ENCODE measurements at places on chromosomes 5 and 9.

DNA sequence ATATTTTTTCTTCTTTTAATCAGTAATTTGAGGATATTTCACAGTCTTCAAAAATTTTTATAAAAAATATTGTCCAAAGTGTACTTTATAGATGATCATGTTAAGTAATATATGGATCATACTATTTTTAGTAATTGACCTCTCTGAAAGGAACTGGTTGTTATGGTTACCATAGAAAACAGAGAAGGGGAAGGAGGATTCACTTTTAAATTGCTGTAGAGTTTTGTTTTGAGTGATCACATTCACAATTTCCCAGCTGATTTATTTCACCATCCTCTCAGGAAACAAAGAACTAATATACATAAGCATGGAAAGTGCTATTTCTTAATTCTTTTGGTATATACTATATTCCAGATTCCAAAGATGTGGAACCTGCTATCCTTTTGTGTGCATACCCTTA is 56.5 kb upstream of the NREP start:
- DNase-seq, result no peak

GRCh38 chr9:107933097-107933496 is 443.5 kb upstream of the KLF4 start:
- no peak for DNase-seq

- no peak for DNase-seq
These were observed 386.1 kb upstream of the MPDZ start for GRCh38 chr9:13665418-13666066.

DNA sequence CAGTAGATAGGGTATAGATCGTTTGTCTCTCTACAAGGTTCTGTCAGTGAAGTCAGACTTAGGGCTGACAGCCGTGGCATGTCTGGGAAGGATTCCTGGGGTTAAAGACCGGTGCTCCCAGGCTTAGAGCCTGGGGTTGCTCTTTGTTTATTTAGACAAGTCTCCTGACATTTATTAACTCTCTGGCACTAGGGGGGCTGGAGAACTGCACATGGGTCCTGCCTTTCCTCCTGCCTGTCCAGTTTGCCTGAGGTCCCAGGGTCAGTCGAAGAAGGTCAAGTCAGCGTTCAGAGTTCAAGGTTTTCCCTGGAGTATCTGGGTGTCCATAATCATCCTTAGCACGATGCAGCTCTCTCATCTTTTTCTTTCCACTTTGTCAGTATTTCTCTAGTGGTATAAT is 5.6 kb downstream of the EGFLAM start:
- no peak for DNase-seq

- DNase-seq, result no peak
These were observed 831.1 kb downstream of the NR2F1-AS1 start for GRCh38 chr5:92749943-92750342.

DNA sequence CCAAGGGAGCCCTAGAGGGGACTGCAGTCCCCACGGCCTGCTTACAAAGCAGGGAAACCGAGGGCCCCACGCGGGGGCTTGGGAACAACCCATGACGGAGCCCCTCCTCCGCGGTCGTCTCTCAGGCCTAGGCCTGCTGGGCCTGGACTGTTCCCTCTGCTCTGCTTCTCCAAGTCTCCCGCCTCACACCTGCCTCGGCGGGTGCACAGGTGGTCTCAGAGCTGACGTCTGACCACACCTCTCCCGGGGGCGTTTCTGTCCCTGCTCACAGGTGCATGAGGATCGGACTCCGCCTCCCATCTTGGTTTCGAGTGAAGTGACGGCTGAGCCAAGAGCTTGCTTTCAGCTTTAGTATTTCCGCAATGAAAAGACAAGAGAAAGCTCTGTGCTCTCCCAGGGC is 72.1 kb downstream of the MRPL36 start:
- no peak for DNase-seq

DNA sequence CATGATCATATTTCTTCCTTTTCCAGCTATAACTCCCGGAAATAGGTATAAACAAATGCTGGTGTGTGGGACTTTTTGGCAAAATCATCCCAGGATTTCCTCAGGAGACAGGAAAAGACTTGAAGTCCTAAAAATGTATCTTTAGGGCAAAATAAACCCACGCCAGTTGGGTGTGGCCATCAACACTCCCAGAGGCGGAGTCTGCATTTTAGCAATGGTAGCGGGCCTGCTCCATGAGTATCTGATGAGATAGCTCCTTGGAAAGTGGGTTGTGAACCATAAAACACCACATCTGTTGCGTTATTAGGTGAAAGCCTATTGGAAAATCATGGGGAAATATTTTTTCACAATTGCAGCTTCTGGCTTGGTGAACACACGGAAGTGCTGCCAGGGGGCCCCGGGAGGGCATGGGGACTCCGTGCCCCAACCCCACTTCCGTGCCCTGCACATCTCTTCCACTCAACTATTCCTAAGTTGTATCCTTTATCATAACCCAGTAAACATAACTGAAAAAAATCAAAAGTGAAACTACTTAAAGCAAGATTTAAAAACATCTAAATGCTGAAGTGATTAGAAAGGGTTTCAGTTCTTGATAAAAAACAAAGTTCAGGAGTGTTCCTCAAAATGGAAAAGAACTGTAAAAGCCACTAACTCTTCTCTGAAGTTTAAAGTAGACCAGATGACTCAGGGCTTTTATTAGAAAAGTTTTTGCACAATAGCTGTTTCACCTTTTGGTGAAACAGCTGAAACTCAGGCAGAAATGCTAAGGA is 111.2 kb downstream of the LRRC70 start:
- no peak for DNase-seq

- no peak for DNase-seq
These were observed 292.7 kb downstream of the CWC27 start for GRCh38 chr5:65061250-65061973.

- DNase-seq, result no peak
These were observed 3.2 kb downstream of the SLC22A4 start for GRCh38 chr5:132297211-132297940.

DNA sequence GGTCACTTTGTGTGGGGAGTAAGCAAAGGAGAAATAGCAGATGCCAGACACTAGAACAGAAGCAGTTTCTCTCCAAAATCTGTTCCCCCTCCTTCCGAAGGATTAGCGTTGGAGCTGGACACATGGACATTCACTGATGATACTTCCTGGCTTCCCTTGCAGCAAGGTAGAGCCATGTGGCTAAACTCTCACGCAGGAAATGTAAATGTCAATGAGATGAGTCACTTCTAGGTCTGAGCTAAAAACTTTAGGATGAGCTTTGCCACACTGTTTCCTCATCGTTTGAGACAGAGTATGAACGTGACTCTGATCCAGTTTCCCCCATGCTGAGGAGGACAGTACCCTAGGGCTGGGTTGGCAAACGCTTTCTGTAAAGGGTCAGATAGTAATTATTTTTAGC is 5.1 kb downstream of the BHMT2 start:
- no peak for DNase-seq

DNA sequence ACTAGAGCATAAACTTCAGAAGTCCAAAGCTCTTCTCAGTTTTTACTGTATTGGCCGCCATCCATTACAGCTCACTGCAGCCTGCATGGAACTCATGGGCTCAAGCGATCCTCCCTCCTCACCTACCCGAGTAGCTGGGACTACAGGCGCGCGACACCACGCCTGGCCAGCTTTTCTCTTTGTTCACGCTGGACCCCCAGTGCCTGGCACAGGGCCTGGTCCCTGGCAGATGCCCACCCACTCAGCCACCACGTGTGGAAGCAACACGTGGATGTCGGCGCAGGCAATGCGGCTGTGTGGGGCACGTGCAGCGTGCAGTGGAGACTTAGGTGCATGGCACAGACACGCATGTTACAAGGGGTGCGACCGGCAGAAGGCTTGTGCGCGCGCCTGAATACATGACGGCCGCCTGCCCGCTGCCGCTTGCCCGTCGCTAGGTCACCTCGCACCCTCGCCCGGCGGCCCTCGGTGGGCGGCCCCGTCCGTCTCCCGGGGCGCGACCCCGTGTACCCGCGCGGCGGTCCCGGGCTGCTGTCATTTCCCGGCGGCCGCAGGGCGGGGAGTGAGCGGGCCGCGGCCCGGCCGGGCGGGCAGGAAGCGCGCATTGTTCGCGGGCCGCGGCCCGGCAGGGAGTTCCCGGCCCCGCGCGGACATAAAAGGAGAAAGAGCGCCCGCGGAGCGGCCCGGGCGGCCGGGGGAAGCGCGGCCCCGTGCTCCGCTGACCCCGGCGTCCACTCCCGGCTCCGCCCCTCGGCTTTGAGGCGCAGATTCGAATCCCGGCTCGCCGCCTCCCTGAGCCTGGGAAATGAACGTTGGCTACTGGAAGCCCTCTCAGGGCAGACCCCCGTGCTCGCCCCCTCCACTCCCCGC is 24.1 kb upstream of the PTGS1 start:
- DNase-seq, result no peak

DNA sequence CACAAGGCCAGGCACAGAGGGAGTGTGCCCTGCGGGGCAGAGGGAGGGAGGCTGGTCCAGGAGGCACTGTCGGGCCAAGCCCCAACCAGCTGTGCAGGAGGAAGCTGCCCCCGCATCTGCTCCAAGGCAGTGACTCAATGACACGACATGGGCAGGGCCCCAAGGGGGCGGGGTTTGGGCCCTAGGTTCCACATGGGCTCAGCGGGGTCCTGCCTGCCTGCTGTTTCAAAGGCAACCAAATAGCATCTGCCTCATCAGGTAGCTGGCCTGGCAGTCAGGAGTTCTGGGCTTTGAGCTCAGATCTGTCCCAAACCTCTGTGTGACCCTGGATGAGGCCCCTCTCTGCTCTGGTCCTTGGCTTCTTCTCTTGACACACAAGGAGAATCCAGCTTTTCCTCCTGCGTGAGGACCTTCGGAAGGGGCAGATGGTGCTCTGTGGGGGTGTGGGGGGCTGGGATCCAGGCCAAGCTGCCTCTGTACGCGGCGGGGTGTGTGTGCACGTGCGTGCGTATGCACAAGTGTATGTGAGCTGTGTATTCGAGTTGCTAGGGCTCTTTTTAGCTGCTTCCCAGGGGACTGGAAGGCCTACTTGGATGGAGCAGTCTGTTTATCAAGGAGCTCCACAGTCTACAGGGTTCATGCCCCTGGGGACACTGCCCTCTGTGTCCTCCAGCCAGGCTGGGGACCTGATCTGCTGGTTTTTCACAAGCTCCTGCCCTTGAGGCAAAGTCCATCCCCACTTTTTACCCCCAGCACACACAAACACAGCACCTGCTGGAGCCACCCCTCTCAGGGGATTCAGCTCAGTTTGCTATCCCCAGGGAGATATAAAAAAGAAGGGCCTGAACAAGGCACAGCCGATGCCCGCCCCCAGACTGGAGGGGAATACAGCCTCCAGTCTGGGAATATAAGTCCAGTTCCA is 138.9 kb downstream of the RGS3 start:
- no peak for DNase-seq

DNA sequence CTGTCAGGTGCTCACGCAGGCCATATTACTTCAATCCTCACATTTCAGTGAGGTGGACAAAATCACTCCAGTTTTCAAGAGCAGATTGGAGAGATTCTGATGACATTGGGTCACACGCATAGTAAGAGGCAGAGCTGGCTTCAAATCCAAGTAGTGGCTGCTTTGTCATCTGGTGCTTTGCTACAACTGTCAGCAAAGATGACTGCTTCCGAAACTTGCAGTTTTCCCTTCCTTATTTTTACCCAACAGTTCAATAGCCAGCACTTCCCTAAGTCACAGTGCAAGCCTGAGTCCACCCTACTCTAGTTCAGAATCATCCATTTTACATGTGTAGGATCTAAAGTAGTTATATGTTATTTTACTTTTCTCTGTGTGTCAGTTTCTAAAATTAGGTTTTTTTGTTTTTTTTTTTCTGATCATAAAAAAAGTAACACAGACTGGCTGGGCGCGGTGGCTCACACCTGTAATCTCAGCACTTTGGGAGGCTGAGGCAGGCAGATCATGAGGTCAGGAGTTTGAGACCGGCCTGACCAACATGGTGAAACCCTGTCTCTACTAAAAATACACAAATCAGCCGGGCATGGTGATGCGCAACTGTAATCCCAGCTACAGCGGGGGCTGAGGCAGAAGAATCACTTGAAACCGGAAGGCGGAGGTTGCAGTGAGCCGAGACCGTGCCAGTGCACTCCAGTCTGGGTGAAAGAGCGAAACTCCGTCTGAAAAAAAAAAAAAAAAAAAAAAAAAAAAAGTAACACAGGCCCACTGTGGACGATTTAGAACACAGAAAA is 49.6 kb downstream of the ANKDD1B start:
- DNase-seq, result no peak

GRCh38 chr5:122602700-122603099 is 172.2 kb upstream of the SNX2 start:
- no peak for DNase-seq

DNA sequence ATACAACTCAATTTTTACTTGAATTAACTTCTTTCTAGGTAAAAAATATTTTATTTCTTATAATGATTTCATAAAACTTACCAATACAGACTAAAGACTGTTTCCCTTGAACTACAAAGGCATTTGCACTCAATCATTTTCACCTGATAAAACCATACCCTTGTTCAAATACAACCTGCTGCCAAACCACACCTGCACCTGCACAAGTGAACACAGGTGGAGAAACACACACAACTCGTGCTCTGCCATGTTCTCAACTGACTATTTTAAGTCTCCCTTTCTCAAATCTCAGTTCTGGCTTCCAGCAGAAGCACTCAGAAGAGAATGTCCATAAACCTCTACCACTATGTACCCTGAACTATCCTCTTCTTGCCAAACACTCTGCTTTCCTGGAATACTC is 1892.1 kb downstream of the MAT2B start:
- DNase-seq, result no peak

DNA sequence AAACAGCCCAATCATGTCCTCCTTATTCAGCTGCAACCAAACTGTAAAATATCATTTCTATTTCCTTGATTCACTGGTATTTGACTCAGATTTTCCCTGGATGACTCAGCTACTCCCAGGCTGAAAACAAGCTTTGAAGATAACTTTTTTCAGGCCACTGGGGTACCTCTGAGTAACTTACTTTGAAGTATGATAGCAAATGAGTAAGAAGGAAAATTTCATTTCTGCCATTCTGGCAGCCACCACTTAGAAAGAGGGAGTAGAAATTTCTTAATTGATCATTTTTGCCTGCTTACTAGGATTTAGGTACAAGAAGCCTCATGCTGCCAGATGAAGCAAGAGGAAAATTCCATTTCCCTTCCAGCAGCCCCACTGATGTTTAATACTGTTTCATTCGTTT is 247.4 kb downstream of the PRELID2 start:
- DNase-seq, result no peak

DNA sequence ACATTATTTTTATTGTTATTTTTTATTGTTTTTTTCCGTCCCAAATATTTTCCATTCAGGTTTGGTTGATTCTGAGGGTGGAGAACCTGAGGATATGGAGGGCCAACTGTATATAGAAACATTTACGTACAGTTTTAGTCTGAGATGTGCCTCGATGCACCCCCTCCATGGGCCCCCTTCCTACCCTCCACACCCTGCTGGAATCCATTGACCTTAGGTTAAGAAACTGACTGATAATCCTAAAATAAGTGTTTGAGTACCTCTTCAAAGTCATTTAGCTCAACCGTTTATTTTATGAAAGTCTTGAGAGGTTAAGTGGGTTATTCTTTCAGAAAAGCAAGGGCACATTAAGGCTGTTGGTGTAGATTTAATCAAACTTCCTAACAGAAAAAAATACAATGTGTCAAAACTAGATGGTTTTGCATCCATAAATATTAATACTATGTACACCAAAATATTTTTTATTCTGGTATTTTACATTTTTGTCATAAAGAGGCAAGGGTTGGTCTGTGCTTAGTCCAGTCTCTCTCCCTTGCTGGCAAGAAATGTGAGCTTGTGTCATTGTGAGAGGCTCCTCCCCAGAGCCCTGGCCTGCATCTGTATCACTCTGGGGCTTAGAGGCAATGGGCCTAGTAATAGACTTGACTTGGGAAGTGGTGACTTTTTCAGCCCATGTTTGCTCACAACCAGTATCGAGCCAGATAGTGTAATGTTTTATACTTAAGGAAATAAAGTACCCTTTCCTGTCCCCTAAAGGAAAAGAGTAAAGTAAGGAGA is 15.7 kb downstream of the MTRR start:
- DNase-seq, result no peak
